ENCODE measurements at places on chromosomes 2 and 18.

DNA sequence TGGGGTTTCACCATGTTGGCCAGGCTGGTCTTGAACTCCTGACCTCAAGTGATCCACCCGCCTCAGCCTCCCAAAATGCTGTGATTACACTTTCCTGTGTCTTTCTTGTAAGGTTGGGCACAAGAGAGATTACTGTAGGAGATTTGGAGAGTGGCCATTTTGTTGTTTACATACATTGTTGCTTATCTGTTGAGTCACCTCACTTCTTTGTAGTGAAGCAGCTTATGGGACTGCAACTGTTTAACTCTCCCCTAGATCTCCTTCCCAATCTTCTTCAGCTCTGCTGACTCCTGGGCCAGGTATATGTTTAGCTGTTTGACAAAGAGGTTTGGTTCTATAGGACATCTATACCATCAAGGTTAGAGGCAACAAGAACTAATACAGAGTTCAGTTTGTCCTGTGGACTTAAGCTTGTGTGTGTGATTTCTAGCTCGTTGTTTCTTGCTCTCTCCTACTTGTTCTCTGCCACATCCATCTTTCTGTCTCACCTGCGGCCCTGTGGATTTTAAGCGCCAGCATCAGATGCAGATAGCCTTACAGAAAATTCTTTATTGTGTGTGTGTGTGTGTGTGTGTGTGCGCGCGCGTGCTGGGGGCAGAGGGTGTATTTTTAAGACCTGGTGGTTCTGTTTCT lies 95.4 kb downstream of the HAUS1 start:
- no peak for DNase-seq

DNA sequence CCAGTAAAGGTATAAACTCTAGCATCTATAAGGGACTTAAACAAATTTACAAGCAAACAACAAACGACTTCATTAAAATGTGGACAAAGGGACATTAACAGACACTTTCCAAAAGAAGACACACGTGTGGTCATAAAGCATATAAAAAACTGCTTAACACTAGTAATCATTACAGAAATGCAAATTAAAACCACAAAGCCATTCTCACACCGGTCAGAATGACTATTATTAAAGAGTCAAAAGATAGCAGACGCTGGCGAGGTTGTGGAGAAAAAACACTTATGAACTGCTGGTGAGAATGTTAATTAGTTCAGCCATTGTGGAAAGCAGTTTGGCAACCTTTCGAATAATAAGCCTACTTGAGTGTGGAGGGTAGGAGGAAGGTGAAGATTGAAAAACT lies 217.1 kb upstream of the DLGAP1 start:
- no peak for DNase-seq

DNA sequence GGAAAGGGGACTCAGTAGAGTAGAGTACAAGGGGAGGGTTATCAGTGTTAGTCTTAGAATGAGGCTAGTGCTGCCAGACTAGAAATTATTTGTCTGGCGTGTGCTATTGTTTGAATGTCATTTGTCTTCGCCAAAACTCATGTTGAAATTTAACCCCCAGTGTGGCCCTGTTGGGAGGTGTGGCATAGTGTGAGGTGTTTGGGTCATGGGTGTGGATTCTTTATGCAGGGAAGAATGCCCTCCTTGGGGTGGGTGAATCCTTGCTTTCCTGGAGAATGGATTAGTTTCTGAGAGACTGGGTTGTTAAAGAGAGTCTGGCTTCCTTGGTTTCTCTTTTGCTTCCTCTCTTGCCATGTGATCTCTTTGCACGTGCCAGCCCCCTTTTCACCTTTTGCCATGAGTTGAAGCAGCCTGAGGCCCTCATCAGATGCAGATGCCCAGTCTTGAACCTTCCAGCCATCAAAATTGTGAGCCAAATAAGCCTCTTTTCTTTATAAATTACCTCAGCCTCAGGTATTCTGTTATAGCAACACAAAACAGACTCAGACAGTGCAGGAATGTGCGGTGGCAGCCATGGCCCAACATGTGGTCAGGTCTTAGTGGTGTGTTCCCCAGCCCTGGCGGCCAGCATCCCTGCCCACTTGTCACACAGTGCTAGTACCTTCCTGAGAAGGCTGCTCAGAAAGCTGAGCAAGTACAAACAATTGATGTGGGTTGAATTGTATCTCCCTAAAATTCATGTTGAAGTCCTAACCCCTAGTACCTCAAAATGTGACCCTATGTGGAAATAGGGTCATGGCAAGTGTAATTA lies 48.4 kb upstream of the NAB1 start:
- no peak for DNase-seq

- no peak for DNase-seq
Measured at GRCh38 chr18:22552899-22553460, 135.3 kb upstream of the CTAGE1 start.

GRCh38 chr2:26462511-26463243 lies 15.2 kb downstream of the OTOF start:
- DNase-seq = no peak

DNA sequence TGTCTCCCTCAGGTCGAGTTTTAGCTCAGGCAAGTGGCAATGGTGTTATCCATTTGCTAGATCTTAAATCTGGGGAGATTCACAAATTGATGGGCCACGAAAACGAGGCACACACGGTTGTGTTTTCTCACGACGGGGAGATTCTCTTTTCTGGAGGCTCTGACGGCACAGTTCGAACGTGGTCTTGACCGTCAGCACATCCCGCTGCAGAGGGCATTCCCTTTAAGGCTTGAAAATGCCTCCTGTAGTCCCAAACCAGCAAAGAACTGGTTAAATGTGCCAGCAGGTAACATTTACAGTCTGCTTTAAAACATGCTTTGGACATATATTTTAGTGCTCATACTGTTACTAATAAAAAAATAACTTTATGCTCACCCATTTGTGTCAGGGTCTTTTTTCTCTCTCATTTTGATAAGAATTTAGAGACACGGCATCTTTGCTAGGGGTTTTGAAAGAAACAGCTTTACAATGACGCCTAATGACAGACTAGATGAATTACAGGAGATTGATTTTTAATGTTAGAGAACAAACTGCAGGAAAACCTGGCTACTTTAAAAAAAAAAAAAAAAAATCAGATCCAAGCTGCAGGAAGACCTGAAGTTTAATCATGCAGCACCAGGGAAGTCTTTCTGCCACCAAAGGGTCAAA lies 602 bp upstream of the VWC2L start:
- DNase-seq = no peak

- no peak for DNase-seq
Measured at GRCh38 chr2:206562375-206562774, 79.9 kb upstream of the FAM237A start.

DNA sequence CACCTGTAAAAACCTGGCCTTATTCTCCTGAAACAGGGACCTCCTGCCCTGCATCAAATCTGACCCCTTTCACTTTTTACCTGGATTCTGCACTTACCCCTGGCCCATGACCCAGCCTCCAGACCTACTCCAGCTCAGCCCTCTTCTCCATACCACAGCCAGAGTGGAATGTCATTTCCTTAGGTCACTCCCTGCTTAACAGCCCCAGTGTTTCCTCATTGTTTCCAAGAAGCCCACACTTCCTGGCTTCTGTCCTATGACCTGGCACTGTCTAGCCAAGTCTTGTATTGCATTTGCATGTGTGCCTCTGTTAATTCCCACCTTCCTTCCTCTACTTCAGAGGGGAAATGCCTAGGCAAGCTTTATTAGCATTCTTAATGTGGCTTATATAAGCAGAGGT lies 51.4 kb upstream of the TRIB2 start:
- peak; percentile 32 for DNase-seq

GRCh38 chr2:100040906-100041305 lies 101.5 kb downstream of the AFF3 start:
- no peak for DNase-seq

DNA sequence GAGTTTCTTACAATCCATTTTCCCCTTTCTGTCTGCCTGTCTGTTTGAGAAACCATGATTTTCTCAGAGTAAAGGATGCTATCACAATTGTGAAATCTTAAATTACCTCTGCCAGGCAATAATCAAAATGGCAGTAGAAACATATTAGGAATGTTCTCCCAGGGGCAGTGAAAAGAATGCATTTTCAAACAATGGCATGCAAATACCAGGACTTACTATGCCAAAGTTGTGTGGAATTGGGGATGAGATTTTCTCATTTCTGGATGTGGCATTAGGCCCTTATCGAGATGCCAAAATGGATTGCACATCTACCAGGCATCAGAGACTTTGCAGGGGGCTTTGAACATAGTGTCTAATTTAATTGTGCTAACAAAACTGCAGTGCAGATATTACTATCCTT lies 821.4 kb downstream of the RNF144A start:
- DNase-seq = no peak

All from type B pancreatic cell (in vitro differentiated cells).